Stimulated activated CD4-positive, alpha-beta T cell treated with anti-CD3 and anti-CD28 coated beads, Interleukin-15, amount 100 ng/mL, for 24 hours (primary cell): ENCODE measurements at places on chromosomes 2 and 18.

DNA sequence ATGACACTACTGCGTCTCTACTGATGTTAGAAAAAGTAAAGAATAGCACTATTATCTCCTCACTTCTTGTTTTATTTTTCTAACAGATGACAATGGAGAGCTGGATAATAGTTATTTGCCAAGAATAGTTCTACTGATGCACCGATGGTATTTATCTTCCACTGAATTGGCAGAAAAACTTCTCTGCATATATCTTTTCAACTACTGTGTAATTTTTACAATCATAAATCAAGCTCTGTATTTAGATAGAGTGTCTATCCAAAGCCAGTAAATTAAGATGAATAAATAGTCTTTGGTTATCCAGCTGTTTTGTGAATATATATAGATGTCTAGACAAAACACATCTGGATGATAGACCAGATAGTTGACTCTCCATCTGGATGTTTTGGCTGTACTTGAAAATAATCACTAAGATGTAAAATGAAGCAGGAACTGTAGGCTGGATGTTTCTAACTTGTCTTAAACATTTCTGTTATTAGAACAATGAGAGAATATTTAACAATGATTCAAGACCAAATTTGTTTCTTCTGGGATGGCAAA lies 40.1 kb downstream of the RASGRP3 start:
- no peak for DNase-seq

GRCh38 chr2:51103205-51103604 lies 71.3 kb upstream of the NRXN1 start:
- no peak for DNase-seq

DNA sequence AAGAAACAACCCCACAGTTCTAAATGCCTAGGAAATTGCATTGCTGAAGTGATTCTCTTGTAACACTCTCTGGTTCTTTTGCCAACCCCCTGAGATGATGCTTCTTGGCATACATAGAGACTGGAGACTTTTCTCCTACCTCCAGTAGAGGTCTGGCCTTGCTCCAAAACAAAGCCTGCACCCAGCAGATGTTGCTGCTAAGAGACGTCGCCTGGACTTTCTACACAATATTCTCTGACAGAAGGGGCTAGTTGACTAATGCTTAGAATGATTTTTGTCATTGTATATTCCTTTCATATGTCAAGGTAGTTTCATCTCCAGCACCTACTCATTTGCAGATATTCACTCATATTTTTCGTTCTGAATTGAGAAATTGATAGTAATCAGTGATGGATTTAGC lies 24.6 kb downstream of the SOWAHC start:
- no peak for DNase-seq

GRCh38 chr2:232464544-232464885 lies 8.6 kb downstream of the ALPI start:
- DNase-seq: no peak

DNA sequence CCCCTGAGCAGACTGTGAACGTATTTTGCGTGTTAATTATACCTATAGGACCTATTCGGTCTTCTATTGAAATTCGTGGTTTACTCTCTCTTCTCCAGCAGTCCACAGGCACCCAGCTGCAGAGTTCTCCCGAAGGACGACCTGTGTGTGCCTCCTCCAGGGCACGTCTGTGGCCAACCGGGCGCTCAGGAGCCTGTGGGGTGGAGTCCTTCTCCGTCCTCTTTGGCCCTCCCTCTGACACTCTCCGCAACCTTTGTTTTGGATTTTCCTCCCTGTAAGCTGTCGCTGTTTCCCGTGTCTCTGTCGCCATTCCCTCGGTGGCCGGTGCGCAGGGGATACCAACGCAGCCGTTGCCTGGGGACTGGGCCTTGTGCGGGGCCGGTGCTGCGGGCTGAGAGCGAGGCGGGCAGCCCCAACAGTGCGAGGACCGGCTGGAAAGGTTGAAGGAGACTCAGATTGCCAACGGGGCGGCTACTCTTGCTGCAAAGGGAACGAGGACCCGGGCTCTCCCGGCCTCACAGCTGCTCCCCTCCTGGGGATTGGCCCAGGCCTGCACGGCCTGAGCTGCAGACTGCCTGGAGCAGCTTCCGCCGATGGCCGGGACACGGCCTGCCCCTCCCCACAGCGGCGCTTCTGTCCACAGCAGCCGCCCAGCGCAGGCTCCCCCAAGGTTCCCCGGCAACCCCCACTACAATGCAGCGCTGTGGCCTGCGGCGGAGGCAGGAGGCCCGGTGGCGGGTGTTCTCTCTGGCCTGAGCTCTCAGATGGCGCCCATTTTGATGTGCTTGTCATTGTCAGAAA lies 221.0 kb downstream of the MTX2 start:
- DNase-seq: no peak

DNA sequence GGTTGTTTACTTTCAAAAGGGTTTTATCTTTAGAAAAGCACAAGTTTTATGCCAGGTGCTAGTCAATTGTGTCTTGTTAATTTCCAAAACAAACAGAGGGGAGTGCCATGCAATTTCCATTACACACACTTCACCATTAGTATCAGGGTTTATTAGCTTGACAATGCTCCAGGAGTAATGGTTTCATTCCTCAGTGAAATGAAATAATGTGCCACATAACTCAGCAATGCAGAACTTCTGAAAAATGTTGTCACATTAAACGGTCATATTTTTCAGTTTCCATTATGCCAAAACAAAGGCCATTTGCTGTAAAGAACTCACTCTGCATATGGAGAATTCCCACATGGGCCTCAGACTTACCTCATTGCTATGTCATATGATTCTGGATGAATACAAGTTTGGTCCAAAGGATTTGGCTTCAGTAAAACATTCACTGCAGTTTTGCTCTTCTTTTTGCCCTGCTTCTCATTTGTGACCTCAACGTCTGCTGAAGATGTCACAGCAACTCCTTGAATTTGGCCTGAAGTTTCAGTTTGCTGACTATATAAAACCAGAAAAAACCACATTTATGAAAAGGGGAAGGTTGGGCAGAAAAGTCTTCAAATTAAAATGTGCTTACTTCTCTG lies 198.2 kb downstream of the SRBD1 start:
- DNase-seq: no peak

DNA sequence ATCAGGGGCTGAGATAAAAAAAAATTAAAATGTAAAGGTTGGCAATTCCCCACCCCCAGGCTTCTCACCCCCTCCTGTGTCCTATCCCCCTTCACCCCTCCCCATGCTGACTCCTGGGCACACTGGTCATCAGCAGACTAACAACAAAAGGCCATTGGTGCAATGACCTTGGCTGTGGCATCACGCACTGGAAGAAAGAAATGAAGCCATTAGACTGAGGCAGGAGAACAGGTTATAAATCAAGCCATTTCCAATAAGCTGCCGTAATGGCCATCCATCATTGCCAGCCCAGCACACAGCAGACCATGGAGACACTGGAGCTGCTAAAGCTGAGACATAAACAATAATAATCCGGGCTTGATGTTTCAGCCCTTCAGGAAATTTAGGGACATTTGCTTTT lies 342.4 kb upstream of the ETAA1 start:
- no peak for DNase-seq

- no peak for DNase-seq
These were observed 937.7 kb downstream of the TRIB2 start for GRCh38 chr2:13654416-13654815.

GRCh38 chr18:47343291-47343690 lies 91.8 kb upstream of the SKOR2 start:
- DNase-seq: no peak

DNA sequence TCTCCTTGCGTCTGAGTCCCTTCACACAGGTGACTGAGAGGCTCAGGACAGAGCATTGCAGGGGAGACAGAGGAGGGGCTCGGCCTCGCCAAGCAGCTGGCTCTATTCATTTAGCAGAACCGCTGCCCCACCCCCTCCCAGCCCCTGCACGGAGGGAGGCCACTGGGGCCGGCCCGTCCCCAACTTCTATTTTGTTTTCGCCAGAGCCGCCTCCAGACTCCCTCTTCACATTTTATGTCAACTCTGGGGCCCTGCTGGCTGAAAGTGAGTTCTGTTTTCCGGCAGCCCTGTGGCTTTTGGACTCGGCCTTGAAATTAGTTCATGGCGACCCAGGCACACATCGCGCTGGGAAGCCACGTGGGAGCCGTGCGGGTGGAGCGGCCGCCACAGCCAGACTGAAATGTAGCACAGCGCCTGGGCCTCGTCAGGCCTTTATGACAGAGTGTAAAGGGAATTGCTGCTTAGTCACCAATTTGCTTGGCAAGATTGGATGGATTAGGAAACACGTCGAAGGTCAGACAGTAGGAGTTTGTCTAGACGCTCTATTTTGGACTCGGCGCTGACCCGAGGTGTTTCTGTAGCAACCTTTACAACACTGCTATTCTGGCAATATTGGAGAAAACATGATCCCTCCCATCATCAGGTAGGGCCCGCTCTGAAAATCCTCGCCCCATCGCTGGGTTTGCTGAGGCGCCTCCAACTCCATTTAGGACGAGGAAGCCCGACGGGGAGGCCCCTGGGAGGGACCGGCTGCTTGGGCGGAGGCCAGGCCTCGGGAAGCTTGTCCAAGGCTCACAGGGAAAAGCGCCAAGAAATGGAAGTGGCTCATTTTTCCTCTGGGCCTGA lies 90.7 kb upstream of the CTDP1 start:
- no peak for DNase-seq

DNA sequence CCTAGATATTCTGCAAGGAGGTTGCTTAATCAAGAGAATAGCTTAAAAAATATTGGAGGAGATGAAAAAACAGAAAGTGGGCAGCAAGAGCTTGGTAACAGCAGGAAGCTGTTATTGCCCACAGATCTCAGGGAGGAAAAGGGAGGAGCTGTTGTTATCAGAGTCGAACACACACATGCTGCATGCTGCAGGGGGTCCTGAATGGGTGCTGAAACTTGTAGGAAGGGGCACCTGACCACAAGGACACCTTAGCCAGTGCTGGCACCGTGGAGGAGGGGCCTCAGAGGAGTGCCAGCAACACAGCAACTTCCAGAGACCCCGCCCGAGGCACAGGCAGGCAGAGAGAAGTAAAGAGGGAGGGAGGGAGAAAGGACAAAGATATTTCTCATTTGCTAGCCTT lies 332.9 kb downstream of the SOCS6 start:
- DNase-seq: no peak

DNA sequence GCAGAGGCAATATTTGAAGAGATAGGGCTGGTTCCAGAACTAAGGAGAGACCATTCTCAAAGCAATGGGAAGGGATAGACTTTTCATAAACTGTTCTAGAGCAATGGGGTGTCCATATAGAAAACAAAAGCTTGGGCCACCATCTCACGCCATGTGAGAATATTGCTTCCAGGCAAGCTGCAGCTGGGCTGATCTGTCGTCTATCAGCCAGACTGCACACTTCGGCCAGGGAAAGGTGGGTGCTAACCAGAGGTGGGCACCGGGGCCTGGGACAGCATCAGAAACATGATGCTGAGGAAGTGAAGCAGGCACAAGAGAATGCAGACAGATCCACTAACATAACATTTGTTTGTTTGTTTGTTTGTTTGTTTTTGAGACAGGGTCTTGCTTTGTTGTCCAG lies 43.7 kb downstream of the MYO7B start:
- no peak for DNase-seq

DNA sequence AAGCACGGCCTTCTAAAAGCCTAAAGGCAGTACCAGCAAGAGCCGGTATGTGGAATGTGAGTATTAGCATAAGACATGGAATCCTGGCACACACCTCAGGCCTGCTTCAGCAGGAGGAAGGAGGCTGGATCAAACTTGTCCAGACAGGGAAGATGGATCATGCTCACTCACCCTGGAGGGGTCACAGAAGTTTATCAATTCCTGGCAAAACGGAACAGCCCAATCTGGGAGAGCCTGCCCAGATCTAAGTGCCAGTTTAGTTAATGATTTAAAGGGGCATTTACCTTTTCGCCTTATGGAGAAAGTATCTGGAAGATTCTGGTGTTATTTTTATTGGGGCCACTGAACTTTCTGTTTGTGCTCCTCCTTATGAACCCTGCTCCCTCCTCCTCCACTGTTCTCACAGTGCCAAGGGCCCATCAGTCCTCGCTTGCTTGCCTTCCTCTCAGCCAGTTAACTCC lies 58.3 kb upstream of the NFE2L2 start:
- DNase-seq: no peak

DNA sequence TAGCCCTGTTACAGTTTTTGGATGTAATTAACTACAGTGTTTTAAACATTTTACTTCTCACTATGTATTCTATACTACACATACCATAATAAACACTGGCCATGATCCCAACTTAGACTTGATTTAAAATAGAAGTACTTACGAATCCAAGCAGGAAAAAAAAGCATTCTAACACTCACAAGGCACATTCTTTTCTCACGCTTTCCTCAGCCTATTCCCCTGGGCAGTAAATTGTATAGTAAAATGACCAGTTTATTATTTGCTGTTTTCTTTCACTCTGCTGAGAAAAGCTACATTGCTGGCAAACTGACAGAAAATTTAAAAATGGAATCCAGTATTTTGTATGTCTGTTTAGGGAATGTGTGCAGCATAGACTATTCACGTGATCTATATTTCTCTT lies 2.8 kb upstream of the TANC1 start:
- no peak for DNase-seq

DNA sequence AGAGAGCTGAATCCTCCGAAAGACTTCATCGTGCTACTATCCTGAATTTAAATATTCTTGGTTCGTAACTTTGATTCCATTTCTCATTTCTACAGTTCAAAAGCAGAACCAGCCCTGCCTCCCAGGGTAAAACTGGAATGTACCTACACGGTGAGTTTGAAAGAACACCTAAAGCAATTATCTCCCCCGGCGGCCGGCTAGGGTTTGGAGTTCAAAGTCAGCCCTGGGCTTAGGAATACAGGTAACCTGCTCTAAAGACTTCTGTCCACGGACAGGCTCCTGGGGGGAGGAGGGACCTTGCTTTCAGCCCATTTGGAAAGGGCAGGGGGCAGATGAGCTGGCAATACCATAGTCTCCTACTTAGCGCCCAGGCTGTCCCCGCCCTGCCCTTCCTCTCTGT lies 32.3 kb downstream of the CYP27C1 start:
- DNase-seq: no peak

GRCh38 chr2:85545780-85546240 lies 6.8 kb downstream of the MAT2A start:
- DNase-seq: peak; percentile 22
